IPS-NIHi11 (cell line): ENCODE measurements at places on chromosomes 5 and 9.

DNA sequence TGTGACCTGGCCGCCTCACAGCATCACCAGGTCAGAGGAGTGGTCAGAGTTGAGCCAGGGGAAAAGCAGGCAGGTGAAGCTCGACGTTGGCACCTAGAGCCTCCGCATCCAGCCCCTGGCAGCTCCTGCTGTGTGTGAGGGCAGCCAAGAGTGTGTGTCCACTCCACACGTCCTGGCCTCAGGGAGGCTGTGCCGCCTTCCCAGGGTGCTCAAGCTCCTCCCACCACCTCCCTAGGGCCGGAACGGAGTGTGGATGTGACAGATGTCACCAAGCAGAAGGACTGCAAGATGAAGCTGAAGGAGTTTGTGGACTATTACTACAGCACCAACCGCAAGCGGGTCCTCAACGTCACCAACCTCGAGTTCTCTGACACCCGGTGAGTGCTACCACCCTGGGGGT is 72.5 kb downstream of the PHF2 start:
- DNase-seq = no peak

DNA sequence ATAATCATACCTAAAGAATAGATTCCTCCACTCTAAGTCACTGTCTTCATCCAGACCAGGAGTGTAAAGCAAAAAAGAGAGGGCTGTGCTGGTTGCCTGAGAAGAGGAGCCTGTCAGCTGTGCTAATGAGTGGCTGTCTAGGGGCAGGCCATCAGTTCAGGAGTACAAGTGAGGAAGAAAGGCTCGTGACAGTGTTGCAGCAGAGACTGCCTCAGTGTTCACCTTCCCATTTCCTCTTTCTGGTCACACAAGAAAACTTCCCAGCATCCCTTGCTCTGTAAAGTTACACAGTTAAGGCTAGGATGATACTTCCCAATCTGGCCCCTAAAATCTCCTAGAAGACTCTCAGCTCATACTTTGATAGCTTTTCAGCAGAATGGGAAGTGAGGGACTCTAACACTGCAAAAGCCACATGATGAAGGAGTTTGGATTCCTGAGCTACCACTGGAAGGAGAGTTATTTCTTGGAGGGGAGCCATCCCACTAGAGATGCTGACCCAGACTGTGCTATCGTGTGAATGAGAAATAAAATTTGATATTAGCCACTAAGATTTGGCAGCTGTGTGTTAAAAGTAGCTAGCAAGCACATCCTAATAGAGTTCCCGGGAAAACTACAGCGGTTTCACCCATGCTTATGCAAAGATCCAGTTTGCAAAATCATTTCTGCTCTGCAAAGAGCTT is 67.1 kb downstream of the ADAMTS12 start:
- DNase-seq = no peak

- DNase-seq = no peak
Measured at GRCh38 chr9:3548648-3549047, 22.8 kb upstream of the RFX3 start.

- DNase-seq = no peak
Measured at GRCh38 chr5:158485604-158486081, 614.1 kb downstream of the EBF1 start.

DNA sequence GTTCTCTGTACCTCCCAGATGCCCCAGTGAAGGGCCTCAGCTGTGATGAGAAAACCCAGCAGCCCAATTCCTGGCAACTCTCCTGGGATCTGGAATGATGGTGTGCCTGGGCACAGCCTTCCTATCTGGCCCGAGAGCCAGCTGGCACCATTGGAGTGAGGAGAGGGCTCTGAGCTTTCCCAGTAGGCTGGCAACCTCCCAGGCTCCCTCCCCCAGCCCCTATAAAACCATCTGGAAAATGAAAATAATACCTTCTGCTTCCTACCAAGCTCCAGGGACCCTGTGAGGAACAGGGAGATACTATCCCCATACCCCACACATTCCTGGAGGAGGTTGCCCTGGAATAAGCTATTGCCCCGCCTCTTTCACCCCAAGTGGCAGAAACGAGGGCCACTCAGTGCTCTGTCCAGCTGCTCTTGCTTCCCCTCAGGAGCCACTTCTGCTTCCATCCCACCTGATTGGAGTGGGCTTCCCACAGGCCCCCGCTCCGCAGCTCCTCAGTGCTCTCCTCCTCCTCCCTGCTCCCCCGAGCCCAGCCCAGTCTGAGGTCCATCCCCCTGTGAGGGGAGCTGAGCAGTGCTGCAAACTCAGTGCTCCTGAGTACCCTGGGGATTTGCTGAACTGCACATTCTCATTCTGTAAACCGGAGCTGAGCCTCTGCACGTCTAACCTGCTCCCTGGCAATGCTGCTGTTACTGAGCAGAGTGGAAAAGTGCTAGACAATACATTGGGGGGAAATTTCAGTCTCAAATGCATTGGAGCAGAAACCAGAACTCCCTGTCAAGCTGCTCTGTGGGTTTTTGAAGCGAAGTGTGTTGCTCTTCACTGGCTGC is 74.7 kb downstream of the THBS4 start:
- no peak for DNase-seq

DNA sequence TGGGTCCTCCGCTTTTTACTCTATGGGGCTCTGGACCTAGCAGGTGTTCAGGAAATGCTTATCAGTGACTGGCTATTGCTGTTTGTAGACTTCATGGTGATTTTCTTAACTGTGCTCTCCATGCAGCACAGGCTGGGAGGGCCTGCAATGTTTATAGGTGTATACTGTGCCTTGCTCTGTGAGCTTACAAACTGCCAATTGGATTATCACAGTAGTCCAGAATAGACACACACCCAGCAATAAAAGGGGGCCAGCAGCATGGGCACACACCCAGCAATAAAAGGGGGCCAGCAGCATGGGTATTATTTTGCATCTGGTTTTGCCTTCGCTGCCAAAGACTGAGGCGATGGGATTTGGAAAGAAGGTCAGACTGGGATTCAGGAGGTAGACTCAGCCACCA is 100.0 kb downstream of the CRB2 start:
- no peak for DNase-seq

DNA sequence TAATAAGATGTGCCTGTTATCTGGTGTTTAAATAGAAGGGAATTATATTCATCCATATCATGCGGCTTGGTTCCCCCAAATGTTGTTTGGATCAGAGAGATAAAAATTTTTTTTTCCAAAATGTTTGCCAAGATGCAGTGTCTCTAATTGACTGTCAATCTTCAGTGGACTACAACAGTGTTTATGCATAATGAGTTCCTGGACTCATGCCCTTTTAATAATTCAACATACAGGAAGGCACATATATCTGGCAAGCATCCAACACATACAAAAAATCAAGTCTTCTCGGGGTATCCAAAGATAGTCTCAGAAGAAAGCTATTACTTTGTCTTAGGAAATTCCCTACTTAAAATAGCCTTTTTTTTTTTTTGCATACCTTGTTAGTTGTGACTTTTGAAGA is 1534.7 kb downstream of the EFNA5 start:
- no peak for DNase-seq

DNA sequence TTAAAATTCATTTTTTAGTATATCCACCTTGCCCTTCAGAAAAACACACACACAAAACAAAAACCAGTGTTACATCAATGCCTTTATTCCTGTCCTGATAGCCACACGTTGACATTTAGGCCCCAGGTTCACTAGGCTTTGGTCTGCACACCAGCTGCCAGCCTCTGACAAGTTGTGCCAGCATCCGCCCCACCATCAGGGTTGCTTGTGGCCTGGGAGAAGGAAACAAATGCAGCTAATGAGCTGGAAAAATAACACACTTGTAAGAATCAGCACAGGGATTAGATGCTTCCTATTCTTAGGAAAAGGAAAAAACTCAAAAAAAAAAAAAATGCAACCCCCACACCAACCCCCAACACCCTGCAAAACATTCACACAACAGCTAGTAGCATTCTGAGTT is 404.0 kb upstream of the GRIA1 start:
- no peak for DNase-seq

GRCh38 chr5:148532969-148533670 is 121.2 kb downstream of the HTR4 start:
- no peak for DNase-seq

- no peak for DNase-seq
Measured at GRCh38 chr5:71623221-71623794, 36.2 kb downstream of the MCCC2 start.

- no peak for DNase-seq
Measured at GRCh38 chr5:137092831-137093230, 406.3 kb downstream of the SPOCK1 start.

DNA sequence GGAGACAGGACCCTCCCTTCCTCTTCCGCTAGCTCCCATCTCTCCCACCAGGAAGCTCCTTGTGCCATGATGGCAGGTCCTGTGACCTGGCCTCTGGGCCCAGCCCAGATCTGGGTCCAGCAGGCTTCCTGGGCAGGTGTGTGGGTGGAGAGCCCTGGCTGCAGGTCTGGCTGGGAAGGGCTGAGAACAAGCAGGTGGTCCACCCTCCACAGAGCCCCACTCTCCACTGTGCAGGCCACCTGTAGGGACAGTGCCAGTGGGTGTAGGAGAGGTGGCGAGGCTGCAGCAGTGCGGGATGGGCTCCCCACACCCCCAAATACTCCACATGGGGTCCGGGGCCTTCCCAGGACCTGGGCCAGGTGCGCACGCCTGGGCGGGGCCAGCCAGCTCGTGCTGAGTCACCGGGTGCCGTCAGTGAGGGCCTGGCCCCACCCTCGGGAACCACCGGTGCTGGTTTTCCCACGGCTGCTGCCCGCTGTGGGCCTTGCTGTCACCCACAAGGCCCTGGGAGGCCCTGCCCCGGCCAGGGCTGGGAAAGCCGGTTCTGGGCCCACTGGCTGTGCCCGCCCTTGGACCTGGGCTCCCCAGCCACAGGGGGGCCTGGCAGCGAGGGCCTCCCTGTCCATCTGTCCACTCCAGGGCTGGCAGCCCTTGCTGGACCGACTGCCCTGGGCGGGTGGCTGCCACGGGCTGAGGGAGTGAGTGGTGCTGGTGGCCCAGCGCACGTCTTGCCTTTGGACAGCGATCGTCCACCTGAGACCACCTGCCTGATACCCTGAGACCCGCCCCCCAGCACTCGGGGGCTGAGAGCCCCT is 9.3 kb upstream of the NRARP start:
- peak; percentile 55 for DNase-seq

DNA sequence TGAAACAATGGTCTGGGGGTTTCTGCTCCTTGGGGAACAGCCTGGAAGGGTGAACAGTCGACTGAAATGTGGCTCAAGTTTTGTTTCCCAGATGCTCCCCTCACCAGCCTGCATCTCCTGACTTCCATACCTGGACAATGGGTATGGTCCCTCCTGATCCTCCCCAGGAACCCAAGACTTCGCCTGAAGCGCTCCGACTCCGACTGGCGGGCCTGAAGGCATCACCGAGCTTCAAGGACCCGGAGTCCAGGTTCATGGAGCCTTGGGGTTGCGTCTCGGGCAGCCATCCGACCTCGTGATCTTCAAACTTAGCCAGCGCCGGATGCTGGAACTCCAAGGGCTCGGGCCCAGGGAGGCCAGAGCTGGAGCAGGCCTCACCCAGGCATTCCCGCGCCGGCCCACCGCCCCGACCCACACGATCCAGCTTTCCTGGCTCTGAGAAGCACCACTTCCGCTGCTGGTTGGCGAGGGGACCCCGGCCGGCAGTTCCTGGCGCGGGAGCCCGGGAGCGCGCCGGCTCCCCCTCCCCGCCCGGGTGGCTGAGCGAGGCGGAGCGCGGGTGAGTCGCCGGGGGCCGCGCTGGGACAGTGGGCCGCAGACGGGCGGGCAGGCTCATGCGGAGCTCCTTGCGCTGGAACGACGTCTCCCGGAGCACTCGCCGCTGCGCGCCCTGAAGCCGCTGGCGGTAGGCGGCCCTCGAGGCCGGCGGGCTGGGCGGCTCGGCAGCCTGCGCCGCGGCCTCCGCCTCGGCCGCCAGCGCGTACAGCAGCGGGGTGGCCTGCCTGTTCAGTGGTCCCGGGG is 5.2 kb downstream of the SHROOM1 start:
- peak; percentile 65 for DNase-seq

GRCh38 chr5:159913048-159913447 is 3.2 kb upstream of the ADRA1B start:
- no peak for DNase-seq

- no peak for DNase-seq
Measured at GRCh38 chr5:58524571-58524970, 33.3 kb downstream of the GAPT start.

DNA sequence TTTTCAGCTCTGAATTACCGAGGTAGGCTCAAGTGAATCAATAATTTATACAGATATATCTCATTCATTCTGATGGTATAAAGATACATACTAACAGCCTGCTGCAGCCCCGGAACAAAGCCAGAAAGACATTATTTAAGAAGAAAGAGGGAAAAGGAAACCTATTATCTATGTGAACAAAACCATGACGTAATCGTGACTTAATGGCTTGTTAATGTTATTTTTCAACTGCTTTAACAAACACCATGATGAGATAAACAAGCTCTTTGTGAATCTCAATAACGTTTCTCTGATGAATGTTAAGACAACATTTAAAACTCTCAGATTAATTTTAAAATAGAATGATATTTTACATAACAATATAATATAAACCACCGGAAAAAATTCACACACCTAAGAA is 237.1 kb downstream of the SLF1 start:
- DNase-seq = no peak

DNA sequence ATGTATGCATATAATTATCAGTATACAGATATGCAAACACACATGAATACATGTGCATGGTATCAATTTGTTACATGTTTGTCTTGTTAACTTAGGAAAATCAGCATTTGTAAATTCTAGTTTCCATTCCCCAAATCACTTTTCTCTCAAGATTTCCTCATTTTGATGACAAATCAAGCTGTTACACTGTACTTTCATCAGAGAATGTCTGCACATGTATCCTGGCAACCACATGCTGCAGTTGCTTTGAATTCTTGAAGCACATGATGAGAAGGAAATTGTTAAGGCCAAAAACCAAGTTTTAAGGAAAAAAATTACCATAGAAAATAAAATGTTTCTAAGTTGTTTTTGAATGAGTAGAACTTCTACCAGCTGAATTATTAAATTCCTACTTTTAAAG is 1834.5 kb downstream of the EFNA5 start:
- no peak for DNase-seq

GRCh38 chr9:125989524-125990180 is 242.5 kb downstream of the PBX3 start:
- DNase-seq = no peak

GRCh38 chr5:23484096-23484495 is 23.3 kb upstream of the PRDM9 start:
- DNase-seq = no peak

DNA sequence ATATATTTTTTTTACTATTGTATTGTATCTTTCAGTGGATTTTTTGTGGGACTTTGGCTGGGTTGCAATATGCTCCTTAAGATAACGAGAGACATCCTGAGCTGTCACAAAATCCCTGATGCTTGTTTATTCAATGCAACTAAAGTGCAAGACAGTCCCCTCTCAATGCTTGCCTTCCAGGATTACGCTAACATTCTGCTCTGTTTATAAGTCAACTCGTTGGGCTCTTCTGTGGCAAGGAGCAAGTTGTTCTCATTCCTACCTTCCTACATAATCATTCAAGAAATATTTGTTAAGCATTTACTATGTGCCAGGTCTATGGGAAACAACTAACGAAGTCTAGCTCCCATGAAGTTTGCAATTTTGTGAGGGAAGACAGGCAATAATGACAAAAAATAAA is 40.4 kb downstream of the JAKMIP2 start:
- DNase-seq = no peak
